HFFc6 (cell line): ENCODE measurements at places on chromosomes 7 and 10. TPM values are rescaled to one million over a fixed set of nuclear protein-coding genes. Genes with fewer than 3 reads are reported as not detected.
A peak's percentile ranks its signal among the peaks of the same experiment; 100 is the strongest.

GRCh38 chr7:7399707-7400106 is 136.0 kb downstream of the COL28A1 start:
- peaks cover 3% of the 10 kb centered on the region for H3K27me3 ChIP-seq
- no peak for DNase-seq
- H3K27ac ChIP-seq, result no peak overlapping the region
- H3K4me1 ChIP-seq, result no peaks in the 10 kb centered on the region

- no peak overlapping the region for H3K27ac ChIP-seq
- no peak for DNase-seq
- no peaks in the 10 kb centered on the region for H3K4me1 ChIP-seq
- no peaks in the 10 kb centered on the region for H3K36me3 ChIP-seq
- H3K27me3 ChIP-seq, result peaks cover 2% of the 10 kb centered on the region; the same call in 1 of the 2 replicates
These were observed 58.1 kb upstream of the WDR11 start for GRCh38 chr10:120793088-120793487.

DNA sequence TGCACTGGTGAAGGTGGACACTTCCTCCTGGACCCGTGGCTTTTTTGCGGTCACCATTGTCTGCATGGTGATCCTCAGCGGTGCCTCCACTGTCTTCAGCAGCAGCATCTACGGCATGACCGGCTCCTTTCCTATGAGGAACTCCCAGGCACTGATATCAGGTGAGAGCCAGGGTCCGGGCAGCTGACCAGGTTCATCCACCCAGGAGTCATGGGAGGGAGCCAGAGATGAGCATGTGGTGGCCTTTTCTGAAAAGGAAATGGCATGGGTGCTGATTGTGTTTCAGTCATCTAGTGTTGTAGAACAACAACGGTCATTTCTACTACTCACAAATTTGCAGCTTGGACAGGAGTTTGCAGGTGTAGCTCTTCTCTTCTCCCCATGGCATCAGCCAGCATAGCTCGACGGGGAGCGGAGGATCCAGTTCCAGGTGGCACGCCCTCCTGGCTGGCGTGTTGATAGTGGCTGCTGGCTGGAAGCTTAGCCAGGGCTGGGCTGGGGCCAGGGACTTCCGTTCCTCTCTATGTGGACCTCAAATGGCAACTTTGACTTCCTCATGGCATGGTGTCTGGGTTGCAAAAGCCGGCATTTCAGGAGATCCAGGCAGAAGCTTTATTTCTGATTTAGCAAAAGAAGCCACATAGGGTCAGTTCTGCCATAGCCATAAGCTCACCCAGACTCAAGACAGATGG is 32.7 kb downstream of the SLC29A3 start:
- no peak overlapping the region for H3K4me3 ChIP-seq
- peaks cover 14% of the 10 kb centered on the region for H3K4me1 ChIP-seq
- H3K27me3 ChIP-seq, result peaks cover 24% of the 10 kb centered on the region
- H3K27ac ChIP-seq, result no peak overlapping the region

DNA sequence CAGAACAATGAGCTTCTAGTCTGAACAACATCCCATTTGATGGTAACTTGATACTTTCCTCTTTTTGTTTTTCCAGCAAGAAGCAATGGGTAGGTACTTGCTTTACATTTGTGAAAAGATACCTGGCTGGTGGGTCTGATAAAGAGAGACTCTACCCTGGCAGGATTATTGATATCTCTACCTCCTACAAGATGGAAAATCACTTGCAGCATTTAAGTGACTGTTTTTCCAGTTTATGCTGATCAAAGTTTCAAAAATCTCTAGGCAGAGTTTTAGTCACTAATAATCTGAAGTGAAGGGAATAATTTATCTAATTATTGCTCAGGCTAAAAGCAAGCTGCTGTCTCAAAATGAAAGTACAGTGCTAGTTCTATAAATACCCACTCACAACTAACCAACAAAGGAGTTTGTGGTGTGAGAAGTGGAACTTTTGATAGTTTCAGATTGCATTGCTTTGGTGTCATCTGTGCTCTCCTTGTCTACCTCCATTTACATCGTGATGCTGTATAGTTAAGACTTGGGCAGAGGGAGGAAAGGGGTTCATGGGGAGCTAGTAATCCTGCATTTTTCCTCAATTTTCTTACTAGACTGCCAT is 86.0 kb upstream of the ANKRD1 start:
- H3K27ac ChIP-seq, result no peak overlapping the region
- no peak for DNase-seq
- H3K4me3 ChIP-seq, result no peak overlapping the region
- H3K4me1 ChIP-seq, result peaks cover 38% of the 10 kb centered on the region

- DNase-seq, result no peak
- peak overlapping the region; percentile 87 for H3K4me3 ChIP-seq
- peaks cover 31% of the 10 kb centered on the region for H3K4me1 ChIP-seq
- H3K27me3 ChIP-seq, result no peaks in the 10 kb centered on the region; the same call in 1 of the 2 replicates
- peak overlapping the region; percentile 46; the same call in 1 of the 2 replicates for H3K27ac ChIP-seq
These were observed 852 bp upstream of the PRKAR1B start for GRCh38 chr7:727806-728460.

DNA sequence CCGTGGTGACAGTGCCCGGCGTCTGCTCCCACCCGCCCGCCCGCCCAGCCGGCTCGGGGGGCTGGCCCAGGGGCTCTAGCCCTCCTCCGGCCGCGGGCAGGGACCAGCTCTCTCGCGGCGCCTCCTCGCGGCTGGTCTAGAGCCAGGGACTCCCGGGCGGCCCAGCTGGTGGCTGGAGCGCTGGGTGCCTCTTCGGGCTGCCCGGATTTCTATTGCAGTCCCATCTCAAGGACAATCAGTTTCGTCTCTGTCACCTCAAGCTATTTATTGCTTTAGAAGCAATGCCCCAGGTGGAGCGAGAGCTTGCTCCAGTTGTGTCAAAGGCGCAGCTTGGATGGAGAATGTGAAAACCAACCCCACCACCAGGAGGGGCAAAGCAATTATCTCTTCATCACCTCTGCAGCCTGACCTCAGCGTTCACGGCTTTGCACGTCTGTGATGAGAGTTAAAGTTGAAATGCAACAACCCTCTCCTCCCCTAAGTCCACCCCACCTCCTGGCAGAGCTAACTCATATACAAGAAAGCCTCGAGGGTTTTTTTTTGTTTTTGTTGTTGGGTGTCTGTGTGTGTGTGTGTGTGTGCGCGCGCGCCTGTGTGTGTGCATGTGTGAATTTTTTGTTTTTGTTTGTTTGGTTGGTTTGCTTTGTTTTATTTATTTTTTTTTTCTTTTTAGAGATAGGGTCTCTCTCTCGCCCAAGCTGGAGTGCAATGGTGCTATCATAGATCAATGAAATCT is at the start of gene ITGA8:
TSS of gene ITGA8 (minus strand) at position 24 of the 736 bp plus-strand sequence. CDS start 151 bp downstream, outside the sequence.
- DNase-seq, result no peak
- H3K36me3 ChIP-seq, result no peaks in the 10 kb centered on the region
- H3K4me3 ChIP-seq, result no peak within 1 kb of the TSS; the same call in 1 of the 2 replicates
- peaks cover 6% of the 10 kb centered on the region for H3K4me1 ChIP-seq
- no peak within 1 kb of the TSS for H3K27ac ChIP-seq
- peaks cover 38% of the 10 kb centered on the region for H3K27me3 ChIP-seq

DNA sequence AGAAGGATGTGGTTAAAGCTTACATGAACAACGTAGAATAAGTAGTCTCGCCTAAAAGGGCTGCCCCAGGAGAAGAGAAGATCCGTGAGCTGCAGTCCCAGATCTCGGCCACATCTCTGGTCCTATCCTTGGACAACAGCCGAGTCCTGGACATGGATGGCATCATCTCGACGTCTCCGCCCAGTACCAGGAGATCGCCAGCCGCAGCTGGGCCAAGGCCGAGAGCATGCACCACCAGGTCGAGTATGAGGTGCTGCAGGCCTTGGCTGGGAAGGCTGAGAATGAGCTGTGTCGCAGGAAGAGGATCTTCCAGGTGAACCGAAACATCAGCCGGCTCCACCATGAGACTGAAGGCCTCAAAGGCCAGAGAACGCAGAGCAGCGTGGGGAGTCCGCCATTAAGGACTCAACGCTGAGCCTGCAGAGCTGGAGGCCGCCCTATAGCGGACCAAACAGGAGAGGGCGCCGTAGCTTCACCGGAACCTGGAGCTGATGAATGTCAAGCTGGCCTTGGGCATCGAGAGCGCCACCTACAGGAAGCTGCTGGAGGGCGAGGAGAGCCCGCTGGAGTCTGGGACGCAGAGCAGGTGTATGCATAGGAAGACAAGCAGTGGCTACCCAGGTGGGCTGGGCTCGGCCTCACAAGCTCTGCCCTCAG is 22.2 kb downstream of the LIPK start:
- peaks cover 27% of the 10 kb centered on the region for H3K27me3 ChIP-seq
- H3K27ac ChIP-seq, result no peak overlapping the region
- no peak for DNase-seq
- no peak overlapping the region for H3K4me3 ChIP-seq

DNA sequence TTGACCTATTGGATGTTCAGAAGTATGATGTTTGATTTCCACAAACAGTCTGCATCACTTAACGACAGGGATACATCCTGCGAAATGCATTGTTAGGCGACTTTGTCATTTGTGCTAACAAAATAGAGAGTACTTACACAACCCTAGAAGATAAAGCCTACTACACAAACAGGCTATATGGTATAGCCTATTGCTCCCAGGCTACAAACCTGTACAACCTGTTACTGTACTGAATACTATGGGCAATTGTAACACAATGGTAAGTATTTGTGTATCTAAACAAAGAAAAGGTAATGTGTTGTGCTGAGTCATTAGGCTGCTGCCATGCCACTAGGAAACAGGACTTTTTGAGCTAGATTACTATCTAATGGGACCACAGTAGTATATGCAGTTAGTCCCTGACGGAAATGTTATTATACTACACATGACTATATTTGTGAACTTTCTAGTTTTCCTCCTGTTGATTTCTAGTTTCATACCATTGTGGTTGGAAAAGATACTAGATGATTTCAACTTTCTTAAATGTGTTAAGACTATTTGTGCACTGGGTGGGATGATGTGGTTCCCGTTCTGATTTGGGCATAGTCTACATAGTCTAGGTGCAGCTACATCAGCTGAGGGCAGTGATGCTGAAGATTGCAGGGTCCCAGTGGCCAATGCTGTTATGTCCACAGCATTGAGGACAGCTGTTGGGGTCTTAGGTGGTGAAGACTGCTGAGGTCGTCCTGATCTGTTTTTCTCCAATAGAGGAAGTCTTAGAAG is 161.7 kb downstream of the HTR7 start:
- H3K36me3 ChIP-seq, result no peaks in the 10 kb centered on the region
- no peaks in the 10 kb centered on the region for H3K4me1 ChIP-seq
- peaks cover 1% of the 10 kb centered on the region; the same call in 1 of the 2 replicates for H3K27me3 ChIP-seq
- no peak for DNase-seq

- DNase-seq, result no peak
- H3K27me3 ChIP-seq, result no peaks in the 10 kb centered on the region
- H3K4me3 ChIP-seq, result no peak overlapping the region
- no peaks in the 10 kb centered on the region for H3K4me1 ChIP-seq
These were observed 53.6 kb upstream of the ZPBP start for GRCh38 chr7:50146692-50147091.

DNA sequence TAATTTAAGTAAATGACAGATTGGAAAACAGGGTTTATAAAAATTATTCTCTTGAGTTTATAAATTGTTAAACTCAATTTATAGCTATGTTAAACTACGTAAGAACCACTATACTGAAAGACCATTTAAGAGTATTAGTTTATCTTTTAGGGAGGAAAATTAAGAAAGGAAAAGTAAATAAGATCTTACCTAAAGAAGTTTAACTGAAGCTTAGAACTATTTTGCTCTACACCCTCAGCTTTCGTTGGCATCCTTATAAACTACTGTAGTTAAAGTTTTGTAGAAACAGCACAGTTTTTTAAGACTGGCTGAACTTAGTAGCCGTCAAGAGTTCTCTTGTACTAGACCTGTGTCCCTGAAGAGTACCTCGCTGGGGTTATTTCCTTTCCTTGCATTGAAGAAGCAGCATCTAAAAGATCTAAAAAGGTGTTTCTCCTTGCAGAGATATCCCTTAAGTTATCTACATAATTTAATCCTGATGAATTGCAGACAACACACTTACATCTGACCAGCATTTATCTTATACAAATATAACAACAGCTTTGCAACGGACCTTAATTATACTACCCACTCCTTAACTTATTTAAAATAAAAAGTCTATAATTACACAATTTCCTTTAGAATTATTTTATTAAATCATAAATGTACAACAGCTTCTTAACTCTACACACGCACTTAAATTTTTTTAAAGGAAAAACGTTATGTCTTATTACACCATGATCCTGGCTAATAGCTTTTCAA is 9.1 kb downstream of the HNRNPA2B1 start:
- no peak for DNase-seq
- H3K27ac ChIP-seq, result peak overlapping the region; percentile 79
- peaks cover 9% of the 10 kb centered on the region for H3K27me3 ChIP-seq
- H3K36me3 ChIP-seq, result peaks cover 90% of the 10 kb centered on the region
- peak overlapping the region; percentile 45; the same call in 1 of the 2 replicates for H3K4me3 ChIP-seq

GRCh38 chr7:134122980-134123379 is 4.2 kb upstream of the LRGUK start:
- DNase-seq, result no peak
- H3K36me3 ChIP-seq, result no peaks in the 10 kb centered on the region
- peaks cover 26% of the 10 kb centered on the region for H3K4me1 ChIP-seq
- H3K4me3 ChIP-seq, result no peak overlapping the region
- H3K27ac ChIP-seq, result no peak overlapping the region

GRCh38 chr10:29850371-29850770 is 209.0 kb downstream of the JCAD start:
- peaks cover 11% of the 10 kb centered on the region for H3K4me1 ChIP-seq
- H3K27me3 ChIP-seq, result peaks cover 51% of the 10 kb centered on the region
- no peak overlapping the region for H3K27ac ChIP-seq
- DNase-seq, result no peak
- 0 out of 2 replicates have a peak, but pooled peaks cover 2% of the 10 kb centered on the region for H3K36me3 ChIP-seq
- H3K4me3 ChIP-seq, result no peak overlapping the region

GRCh38 chr7:75734586-75735458 is 3.9 kb downstream of the HIP1 start:
- peak; percentile 49 for DNase-seq
- peaks cover 11% of the 10 kb centered on the region for H3K36me3 ChIP-seq
- peak overlapping the region; percentile 64 for H3K4me3 ChIP-seq
- peaks cover 53% of the 10 kb centered on the region for H3K4me1 ChIP-seq

- H3K27ac ChIP-seq, result no peak overlapping the region
- no peak for DNase-seq
- H3K27me3 ChIP-seq, result no peaks in the 10 kb centered on the region; the same call in 1 of the 2 replicates
These were observed 108.5 kb upstream of the IL6 start for GRCh38 chr7:22618528-22618927.

GRCh38 chr10:85032981-85033380 is 704.6 kb downstream of the CCSER2 start:
- DNase-seq, result no peak
- no peak overlapping the region for H3K27ac ChIP-seq

GRCh38 chr10:47021850-47022249 is 110.6 kb downstream of the PTPN20 start:
- H3K27ac ChIP-seq, result no peak overlapping the region
- DNase-seq, result no peak
- H3K27me3 ChIP-seq, result peaks cover 4% of the 10 kb centered on the region; the same call in 1 of the 2 replicates
- no peaks in the 10 kb centered on the region for H3K36me3 ChIP-seq
- H3K4me3 ChIP-seq, result no peak overlapping the region

GRCh38 chr7:30727061-30727945 is 24.6 kb upstream of the INMT start:
- peak; percentile 27 for DNase-seq
- no peak overlapping the region for H3K4me3 ChIP-seq
- no peaks in the 10 kb centered on the region for H3K4me1 ChIP-seq
- peaks cover 55% of the 10 kb centered on the region for H3K27me3 ChIP-seq
- H3K36me3 ChIP-seq, result no peaks in the 10 kb centered on the region

GRCh38 chr10:101840102-101840684 is 3.4 kb downstream of the KCNIP2 start:
- no peaks in the 10 kb centered on the region for H3K36me3 ChIP-seq
- H3K27me3 ChIP-seq, result peaks cover 4% of the 10 kb centered on the region

The PLA2G12B gene
- not detected in 3 replicates for total RNA-seq

The FAM25C gene
- not detected in 3 replicates for total RNA-seq

The CLRN3 gene
- total RNA-seq, result not detected in 3 replicates

The CARD11 gene
- total RNA-seq, result not detected in 3 replicates

The CSGALNACT2 gene
- 18.5 to 20.8 TPM (median 18.5 TPM) in 3 replicates for total RNA-seq
